SK-N-SH (cell line): ENCODE measurements at places on chromosomes 2 and 18. TPM values are rescaled to one million over a fixed set of nuclear protein-coding genes. Genes with fewer than 3 reads are reported as not detected.
A peak's percentile ranks its signal among the peaks of the same experiment; 100 is the strongest.

DNA sequence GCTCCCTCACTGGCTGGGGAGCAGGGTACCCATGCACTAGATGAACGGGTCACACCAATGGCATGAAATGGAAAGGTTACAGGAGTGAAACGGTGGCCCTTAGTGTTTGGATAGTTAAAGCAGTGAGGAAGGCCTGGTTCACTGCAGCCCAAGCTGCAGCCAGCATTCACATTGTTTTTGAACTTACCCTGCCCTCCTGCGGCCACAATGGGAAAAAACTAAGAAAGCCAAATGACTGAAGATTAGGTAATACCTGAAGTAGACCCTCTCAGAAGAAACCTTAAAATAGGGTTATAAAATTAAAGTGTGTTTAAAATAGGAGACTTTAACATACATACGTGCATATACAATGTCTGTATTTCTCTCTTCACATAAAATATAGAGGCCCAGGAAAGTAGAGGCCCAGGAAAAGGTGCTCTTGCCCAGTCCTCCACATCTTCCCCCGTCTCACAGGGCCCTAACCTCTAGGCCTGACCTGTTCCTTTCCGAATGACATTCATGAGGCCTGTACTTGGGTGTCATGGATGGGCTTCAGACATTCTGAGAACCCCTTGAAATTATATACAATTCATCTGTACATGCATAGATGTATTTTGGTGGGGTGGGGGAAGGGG is 33.3 kb downstream of the DOK1 start:
- peak; percentile 76 for DNase-seq

GRCh38 chr18:48749768-48750167 is 201.0 kb downstream of the SMAD7 start:
- no peak for DNase-seq

- no peak for DNase-seq
Observed at GRCh38 chr2:152176113-152176714, 651 bp upstream of the STAM2 start.

- DNase-seq, result no peak
Observed at GRCh38 chr18:27447930-27448329, 262.8 kb upstream of the CHST9 start.

GRCh38 chr2:33469238-33469637 is 7.2 kb upstream of the RASGRP3 start:
- no peak for DNase-seq

GRCh38 chr2:38835990-38836389 is 39.7 kb downstream of the DHX57 start:
- DNase-seq, result no peak

GRCh38 chr2:71216501-71216900 is 10.4 kb downstream of the PAIP2B start:
- no peak for DNase-seq

- DNase-seq, result no peak
Observed at GRCh38 chr18:33355263-33355662, 85.3 kb downstream of the CCDC178 start.

DNA sequence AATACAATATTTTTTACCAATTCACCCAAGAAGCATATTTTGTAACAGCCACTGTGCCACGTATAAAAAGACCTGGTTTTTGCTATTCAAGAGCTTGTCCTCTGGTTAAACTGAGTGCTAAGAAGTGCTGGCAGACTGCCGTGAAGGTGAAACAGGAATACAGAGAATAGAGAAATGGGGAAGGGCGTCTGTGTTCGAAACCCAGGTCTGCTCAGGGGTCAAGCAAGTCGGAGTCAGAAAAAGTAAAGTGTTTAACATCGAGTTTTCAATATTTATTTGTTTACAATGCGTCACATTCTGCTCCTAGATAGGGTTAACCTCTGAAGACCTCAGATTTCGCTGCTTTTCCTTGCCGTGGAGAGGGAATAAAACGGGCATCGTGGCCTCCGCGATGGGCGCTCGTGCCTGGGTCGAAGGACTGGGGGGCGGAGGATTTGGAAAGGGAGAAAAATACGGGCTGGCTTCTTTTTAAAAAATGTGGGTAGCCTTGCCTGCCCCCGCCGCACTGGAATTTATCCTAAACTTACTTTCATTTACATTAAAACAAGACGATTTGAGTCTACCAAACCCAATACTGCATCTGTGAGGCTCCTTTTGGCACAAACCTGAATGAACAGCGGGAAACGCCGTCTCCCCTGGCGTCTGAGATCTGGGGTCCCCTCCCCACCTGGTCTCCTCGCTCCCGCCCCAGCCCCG is 1.1 kb upstream of the SNTG2 start:
- no peak for DNase-seq

DNA sequence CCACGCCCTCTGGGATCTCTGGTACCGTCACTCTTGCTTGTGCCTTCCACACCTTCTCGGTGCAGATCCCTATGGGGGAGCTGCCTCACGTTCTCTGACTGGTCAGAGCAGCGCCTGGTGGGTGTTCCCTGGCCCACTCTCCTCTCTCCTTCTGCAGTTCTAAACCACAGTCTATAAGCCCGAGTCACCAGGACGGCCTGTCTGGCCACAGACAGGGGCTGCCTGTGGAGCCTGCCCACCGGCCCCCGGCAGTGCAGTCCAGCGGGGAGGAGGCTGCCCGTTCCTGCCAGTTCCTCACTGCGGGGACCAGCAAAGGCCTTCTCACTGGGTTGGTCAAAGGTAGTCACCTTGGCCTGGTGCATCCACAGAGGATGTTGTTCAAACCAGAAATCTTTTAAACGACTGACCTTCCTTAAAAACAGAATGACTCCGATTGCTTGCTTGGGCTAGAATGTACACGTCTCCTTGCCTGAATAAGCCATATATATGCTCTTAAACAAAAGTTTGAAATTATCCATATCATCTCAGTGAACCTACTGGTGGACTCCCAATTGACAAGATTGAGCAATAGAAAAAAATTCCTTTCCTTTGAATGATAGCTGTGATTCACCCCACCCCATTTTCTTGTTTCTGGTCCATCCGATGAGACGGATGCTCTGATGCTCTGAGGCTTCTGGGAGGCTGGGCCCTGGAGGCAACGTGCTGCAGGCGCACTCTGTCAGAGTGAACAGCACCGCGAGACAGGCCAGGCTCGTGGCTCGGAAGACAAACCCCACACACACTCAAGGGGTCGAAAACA is 61.2 kb downstream of the RALBP1 start:
- no peak for DNase-seq

DNA sequence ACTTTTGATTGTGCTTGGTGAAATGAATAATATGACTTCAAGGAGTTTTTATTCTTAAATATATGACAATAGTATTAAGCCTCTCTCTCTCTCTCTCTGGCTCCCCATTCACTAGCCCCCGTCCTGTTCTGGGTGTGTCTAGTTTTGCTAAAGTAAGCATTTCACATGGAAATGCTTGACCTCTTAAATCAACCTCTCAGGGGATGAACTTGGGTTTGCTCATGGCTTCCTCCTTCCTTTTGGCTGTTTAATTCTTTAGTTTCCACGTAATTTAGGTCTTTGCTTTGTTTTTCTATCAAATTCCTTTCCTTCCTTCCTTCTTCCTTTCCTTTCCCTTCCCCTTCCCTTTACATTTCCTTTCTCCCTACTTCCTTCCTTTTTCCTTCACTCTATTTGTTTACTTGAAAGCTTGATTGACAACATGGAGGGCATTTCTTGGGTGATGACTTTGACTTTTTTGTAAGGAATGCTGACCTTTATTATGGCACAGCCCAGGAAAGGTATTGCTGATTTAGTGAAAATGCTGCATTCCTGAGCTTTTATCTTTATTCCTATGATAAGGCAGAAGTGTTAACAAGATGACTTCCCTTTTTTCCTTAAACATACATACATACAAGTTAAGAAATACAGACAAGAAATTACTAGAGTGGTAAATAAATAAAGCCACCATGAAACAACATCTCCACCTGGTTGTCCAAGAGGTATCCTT is 3.6 kb downstream of the DPP4 start:
- no peak for DNase-seq

DNA sequence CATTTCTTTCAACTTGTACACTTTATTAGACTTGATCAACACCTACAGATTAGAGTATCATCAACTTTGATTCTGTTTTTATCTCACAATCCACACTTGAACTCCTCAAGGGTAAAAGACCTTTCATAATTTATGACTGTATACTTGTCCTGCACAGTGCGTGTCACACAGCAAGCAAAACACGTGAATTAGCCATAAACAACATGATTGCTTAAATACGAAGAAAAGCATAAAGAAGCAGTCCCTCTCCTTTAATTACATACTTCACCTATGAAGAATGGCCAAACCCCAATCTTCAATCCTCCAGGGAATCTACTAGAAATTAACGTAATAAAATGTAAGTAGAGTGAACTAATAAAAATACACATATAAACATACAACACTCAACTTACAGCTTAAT is 13.6 kb downstream of the TMX3 start:
- DNase-seq, result no peak

DNA sequence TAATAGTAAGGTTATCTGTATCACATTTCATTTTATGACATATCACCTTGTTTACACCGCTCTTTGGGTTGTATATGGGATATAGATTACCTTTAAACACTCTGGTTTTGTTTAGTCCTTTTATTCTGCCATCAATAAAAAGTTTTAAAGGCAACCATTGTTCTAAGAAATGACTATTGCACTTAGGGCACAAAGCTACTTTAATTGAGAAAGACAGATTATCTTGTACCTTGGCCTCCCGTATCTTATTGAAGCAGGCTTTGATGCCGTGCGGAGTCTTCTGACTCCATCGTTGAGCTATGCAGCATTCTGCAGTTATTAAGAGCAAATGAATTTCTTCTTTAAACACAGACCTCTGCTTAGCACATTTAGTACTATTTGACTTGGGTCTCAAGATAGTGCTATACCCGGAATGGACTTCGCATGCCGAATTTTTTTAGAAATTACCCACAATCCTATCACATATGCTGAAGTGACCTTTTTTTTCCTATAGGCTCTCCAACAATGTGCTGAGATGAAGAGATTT is 16.7 kb downstream of the PKDCC start:
- no peak for DNase-seq

DNA sequence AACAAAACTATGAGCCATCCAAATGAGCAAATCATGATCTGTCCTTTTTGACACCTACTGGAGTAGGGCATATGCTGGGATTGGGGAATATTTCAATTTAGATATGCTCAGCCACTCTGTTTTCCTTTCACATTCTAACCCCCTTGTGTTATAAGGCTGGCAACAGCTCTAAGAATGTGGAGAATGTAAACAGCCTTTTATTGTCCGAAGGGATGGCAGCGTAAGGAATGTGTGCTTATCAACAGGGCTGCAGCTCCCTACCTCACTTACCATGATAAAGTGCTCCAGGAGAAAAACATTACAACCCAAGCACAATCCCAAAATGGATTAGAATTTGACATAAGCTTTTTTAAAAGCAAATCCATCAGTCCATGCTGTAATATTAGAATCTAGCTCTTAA is 2.2 kb downstream of the NXPH2 start:
- no peak for DNase-seq

GRCh38 chr2:150091846-150092245 is 395.6 kb downstream of the RND3 start:
- DNase-seq, result no peak

DNA sequence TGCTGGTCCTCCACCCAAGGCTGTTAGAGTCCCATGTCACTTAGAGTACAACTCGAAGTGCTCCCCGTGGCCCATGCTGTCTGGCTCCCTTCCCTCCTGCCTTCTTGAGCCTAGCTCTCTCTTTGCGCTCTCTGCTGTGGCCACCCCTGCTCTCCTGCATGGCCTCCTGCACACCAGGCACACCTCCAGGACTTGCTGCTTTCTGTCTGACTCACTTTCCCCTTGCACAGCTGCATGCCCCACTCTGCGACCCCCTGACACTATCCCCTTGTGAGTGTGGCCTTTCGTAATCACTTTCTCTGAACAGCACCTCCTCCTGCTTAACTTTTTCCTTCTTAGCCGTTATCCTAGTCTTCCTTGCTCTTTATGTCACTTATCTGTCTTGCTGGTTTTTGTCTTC is 343.6 kb downstream of the TGIF1 start:
- no peak for DNase-seq

GRCh38 chr2:169363560-169364150 is 1.3 kb upstream of the LRP2 start:
- peak; percentile 62 for DNase-seq

- DNase-seq, result no peak
Observed at GRCh38 chr2:114056294-114057143, 166.6 kb downstream of the ACTR3 start.

GRCh38 chr2:108447947-108448677 is 894 bp upstream of the GCC2 start:
- no peak for DNase-seq

GRCh38 chr18:2172881-2173280 is 398.4 kb downstream of the METTL4 start:
- DNase-seq, result no peak

DNA sequence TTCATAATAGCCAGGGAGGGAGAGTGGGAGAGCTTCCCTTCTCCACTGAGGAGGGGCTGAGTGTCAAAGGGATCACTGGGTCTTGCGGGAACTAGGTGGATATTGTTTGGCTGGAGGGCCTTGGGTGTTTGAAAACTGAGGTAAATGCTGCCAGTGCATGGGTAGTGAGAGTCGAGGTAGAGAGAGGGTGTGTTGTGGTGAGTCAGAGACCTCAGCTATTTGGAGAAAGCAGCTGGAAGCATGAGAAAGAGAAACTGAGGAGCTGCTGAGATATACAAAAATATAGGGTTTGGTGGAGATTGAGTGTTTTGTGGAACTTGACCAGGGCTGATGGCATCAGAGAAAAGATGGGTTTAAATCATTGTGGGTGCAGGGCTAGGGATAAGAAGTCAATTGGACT is 127.0 kb upstream of the CCDC195 start:
- DNase-seq, result no peak

KCNS3 gene
- polyA plus RNA-seq, result 0.05 and 0.07 TPM in 2 replicates

C2orf66 gene
- 0.64 and 0.71 TPM in 2 replicates for polyA plus RNA-seq

VWC2L gene
- not detected in 2 replicates for polyA plus RNA-seq

FBXO48 gene
- 0.30 and 0.45 TPM in 2 replicates for polyA plus RNA-seq

ANKRD29 gene
- 8.2 and 10.0 TPM in 2 replicates for polyA plus RNA-seq

INHBB gene
- polyA plus RNA-seq, result 0.03 TPM in 1 of 2 replicates, not detected in the other

IL36B gene
- polyA plus RNA-seq, result not detected in 2 replicates

SKA1 gene
- 4.3 and 4.5 TPM in 2 replicates for polyA plus RNA-seq

CRYBA2 gene
- polyA plus RNA-seq, result not detected in 2 replicates

UGT1A3 gene
- polyA plus RNA-seq, result not detected in 2 replicates

ITGB6 gene
- 0.10 and 0.13 TPM in 2 replicates for polyA plus RNA-seq
